PC-3 (cell line): ENCODE measurements at places on chromosomes 1 and 21. TPM values are rescaled to one million over a fixed set of nuclear protein-coding genes. Genes with fewer than 3 reads are reported as not detected.

The RNU1-4 gene
- under 0.01 TPM in 2 replicates for total RNA-seq

The RNU1-1 gene
- under 0.01 TPM in 2 replicates for total RNA-seq

The SLFNL1 gene
- total RNA-seq = 0.12 and 0.22 TPM in 2 replicates

The DDR2 gene
- total RNA-seq = 0.77 and 1.4 TPM in 2 replicates

The LINGO4 gene
- not detected in 2 replicates for total RNA-seq

The ASTN1 gene
- total RNA-seq = not detected in 2 replicates

The GNAT2 gene
- 0.29 and 0.69 TPM in 2 replicates for total RNA-seq

The MAP10 gene
- not detected in 2 replicates for total RNA-seq
